Activated CD4-positive, CD25-positive, alpha-beta regulatory T cell treated with anti-CD3 and anti-CD28 coated beads, Interleukin-2, amount 50 U/mL, for 24 hours (primary cell): ENCODE measurements at places on chromosomes 1 and 21.

DNA sequence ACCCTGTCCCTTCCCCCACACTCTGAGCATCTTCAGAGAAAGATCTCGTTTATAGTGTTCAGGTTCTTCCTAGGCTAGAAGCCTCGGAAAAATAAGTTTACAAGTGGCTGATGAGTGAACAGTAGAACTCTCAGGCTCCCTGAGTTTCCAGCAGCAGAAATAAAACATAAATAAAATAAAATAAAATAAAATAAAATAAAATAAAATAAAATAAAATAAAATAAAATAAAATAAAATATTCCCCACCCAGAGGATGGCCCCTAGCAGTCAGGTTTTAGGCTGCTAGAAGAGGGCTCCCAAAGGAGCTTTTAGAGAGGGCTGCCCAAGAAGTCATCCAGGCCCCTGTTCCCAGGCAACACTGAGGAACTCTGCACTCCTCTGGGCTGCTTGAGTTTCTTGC, 55.1 kb downstream of the KCNC4 start:
- no peak for ATAC-seq

DNA sequence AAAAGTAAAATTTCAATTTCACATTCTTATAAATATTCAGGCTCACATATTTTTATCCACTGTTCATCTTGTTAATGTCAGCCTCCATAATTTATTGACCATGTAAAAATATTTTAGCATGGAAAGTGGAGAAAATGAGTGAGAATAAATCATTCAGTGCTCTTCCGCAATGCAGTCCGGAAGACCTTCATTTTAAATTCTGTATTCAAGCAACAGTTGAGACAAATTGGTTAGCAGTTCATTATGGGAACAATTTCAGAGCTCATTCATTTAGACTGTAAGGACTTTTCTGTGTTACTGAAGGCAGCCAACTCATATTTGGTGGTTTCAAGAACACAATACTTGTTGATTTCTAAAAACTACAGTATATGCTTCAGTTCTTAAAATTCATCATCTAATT, 97.8 kb downstream of the TYW3 start:
- no peak for ATAC-seq

- no peak for ATAC-seq
Observed at GRCh38 chr1:44043176-44044070, 12.2 kb upstream of the SLC6A9 start.

DNA sequence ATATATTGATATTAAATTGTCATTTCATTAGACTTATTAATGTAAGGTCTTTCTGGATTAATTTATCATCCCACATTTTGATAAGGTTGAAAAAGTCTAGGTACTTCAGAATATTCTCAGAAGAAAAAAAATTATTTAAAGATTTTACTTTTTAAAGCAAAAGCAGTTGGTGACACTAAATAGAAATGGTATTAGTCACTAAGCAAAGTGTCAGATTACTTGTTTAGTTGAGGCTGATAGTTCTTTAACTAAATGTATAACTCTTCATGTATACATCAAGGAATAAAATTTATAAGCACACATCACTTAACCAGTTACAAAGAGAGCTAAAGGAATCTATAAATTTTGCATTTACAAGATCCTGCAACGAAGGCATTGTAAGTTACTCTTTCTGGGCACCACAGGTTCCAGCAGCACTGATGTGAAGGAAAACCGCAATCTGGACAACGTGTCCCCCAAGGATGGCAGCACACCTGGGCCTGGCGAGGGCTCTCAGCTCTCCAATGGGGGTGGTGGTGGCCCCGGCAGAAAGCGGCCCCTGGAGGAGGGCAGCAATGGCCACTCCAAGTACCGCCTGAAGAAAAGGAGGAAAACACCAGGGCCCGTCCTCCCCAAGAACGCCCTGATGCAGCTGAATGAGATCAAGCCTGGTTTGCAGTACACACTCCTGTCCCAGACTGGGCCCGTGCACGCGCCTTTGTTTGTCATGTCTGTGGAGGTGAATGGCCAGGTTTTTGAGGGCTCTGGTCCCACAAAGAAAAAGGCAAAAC, 101.1 kb downstream of the ADARB1 start:
- no peak for ATAC-seq

- ATAC-seq, result no peak
Observed at GRCh38 chr21:32021319-32021994, 148.6 kb downstream of the HUNK start.

DNA sequence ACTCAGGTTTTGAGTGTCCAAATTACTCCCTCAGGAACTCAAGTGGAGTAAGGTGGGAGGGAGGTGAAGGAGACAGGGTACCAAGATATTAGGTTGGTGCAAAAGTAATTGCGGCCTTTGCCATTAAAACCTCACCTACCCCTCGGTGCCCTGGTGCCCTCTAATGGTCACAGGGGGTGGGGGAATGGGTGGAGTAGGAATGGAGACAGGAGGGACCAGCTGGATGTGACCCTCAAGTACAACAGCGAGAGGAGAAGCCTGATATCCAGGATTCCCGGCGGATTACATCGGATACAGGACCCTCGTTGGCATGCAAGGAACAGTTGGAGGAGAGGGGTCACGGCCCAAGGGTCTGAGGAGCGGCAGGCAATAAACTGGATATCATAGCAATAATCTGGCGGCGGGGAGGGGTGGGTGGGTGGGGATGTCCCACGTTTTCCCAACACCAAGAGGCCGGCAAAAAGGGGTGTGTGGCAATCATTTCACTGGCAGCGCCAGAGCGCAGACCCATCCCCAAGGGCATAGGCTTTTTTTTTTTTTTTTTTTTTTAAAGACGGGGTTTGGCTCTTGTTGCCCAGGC, 4.3 kb upstream of the ZBTB7B start:
- no peak for ATAC-seq

DNA sequence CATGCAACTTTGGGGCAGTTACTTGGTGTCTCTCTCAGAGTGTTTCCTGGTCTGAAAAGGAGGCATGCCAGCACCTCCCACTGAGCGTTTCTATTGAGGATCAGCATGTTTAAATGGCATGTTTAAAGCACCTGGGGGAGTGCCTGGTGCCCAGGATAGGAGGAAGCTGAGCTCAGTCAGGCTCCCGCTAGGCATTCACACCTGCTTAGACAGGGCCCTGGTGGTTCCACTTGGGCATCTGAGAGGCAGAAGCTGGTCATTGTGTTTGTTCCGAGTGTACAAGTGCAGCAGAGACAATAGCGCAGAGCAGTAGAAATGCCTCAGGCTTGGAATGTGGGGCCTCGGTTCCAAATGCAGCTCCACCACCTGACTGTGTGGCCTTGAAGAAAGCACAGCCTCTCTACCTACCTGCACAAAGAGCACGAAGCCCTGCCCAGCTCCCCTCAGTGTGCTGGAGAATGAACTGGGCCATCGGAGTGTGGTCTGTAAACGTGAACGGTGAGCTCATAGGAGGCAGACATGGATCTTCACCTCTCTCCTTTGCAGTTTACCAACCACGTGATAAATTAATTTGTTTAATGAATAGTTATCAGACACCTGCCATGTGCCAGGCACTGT, 20.3 kb upstream of the TMEM222 start:
- ATAC-seq, result no peak

GRCh38 chr1:87108228-87108627, 193.8 kb downstream of the HS2ST1 start:
- no peak for ATAC-seq

GRCh38 chr1:93275634-93276295, 69.9 kb upstream of the DR1 start:
- no peak for ATAC-seq
